ENCODE measurements at places on chromosomes 7 and 10.

- DNase-seq: peak; percentile 31
Measured at GRCh38 chr7:151088856-151089699, 2.8 kb downstream of the AGAP3 start.

DNA sequence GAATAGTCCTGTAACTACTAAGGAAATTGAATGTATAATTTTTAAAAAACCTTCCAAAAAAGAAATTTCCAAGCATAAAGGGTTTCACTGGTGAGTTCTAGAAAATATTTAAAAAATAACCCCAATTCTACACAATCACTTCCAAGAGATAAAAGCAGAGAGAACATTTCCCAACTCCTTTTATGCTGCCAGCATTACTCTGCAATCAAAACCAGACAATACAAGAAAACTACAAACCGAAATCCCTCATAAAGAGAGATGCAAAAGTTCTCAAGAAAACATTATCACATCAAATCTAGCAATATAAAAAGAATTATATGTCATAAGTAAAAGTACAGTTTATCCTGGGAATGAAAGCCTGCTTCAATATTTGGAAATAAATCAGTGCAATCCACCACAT, 84.8 kb downstream of the OAT start:
- no peak for DNase-seq

DNA sequence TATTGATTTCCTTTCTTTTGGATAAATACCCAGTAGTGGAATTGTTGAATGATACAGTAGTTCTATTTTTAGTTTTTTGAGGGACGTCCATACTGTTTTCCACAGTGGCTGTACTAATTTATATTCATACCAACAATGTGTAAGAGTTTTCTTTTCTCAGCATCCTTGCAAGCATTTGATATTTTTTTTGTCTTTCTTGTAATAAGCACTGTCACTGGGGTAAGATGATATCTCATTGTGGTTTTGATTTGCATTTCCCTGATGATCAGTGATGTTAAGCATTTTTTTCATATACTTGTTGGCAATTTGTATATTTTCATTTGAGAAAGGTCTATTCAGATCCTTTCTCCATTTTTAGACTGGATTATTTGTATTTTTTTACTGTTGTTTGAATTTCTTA, 308.7 kb downstream of the PTEN start:
- DNase-seq: no peak

DNA sequence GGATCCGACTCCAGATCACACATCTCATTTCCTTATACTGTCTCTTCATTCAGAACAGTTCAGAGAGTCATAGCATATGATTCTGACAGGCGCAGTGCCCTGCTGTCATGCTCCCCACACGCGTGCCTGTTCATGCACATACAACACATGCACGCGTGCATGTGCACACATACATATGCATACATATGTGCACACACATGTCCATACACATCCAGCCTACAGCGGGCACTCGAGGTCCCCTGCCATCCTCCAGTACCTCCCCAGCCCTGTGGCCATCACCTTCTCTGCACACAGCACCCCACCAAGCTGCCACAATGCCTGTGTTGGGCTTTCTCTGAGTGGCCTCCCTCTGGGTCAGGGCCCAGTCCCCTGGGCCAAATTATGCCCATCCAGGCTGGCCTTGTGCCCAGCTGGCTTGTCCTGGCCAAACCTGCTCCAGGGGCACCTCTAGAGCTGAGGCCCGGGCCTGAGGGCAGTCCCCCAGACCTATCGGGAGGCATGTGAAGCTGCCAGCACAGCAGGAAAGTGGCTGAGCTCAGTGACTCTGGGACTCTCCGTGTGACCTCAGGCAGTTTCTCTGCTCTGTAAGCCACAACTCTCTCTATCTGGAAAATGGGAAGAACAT, 49.4 kb upstream of the RET start:
- DNase-seq: no peak

- DNase-seq: peak; percentile 58
Measured at GRCh38 chr7:116571037-116571436, 46.2 kb downstream of the CAV1 start.

DNA sequence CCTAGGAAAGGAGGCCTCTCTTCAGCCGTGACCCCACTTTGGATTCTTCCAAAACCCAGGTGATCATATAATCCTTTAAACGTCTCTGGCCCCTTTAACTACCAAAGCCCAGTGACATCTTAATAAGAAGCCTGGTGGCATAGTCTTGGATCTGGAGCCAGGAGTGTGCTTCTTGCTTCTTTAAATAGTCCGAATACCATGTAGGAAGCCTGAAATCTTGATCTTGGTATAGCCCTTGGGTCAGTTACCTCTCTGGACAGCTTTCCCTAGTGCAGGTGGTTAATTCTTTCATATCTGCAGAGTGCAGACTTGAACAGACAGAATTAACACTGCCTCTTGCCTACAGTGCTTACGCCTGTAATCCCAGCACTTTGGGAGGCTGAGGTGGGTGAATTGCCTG, 138.6 kb upstream of the EFCAB10 start:
- DNase-seq: no peak

GRCh38 chr10:125531465-125531864, 151.5 kb downstream of the TEX36 start:
- no peak for DNase-seq

DNA sequence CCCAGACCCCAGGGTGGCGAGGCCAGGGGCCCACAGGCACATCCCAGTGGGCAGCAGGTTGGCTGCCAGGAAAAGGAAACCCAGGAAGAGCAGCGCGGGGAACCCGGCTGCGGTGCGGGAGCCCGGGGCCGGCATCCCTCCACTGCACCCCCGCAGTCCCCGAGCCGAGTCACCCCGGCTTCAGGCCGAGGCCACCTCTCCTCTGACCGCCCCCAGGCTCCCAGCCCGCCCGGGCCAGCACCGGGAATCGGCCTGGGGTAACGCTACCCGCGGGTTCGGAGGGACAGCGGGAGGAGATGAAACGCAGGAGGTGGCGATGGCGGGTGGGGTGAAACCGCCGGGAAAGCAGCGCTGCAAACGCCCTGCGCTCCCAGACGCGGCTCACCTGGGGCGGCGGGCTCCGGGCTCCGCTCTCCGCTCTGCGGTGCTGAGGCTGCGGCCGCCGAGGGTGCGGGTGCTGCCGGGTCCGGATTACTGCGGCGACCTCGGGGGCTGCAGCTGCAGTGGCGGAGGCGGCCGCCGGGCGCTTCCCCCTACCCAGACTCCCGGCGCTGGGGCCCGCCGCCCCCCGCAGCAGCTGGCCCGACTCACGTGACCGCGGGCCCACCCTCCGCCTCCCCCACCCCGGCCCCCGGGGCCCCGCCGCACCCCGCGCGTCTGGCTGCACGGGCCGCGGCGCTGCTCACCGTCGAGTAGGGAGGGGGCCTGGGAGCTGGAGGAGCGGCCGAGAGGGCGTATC, at the start of gene SCRN1:
Gene SCRN1 (minus strand): TSS at position 545 of the 739 bp plus-strand sequence. CDS start 20,734 bp downstream, outside the sequence.
- DNase-seq: no peak

DNA sequence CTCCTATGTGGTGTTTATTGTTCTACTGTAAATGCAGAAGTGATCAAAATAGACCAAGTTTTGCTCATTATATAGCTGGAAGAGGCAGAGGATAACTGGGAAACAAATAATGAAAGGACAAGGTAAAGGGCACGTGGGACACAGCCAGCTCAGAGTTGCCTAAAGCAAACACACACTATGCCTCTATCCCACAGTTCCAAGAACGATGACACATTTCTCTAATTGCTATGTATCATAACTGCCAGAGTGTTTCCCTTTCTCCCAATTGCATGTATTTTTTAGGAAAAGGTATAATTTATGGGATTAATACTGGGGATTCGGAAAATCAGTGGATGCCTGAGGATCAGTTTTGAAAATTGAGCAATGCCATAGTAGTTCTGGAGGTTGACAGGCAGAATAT, 49.0 kb downstream of the CCDC71L start:
- DNase-seq: no peak

DNA sequence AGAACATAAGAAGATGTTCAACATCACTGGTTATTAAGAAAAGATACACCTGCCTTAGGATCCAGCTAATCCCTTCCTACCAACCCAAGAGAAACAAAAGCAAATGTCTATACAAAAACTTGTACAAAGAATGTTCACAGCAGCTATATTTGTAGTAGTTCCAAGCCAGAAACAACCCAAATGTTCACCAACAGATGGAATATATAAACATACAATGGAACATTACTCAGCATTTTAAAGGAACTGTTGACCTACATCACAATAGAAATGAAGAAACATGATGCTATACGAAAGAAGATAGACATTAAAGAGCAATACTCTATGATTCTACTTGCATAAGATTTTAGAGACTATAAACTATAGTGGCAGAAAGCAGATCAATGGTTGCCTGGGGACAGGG, 149.4 kb downstream of the ZNF438 start:
- DNase-seq: no peak

DNA sequence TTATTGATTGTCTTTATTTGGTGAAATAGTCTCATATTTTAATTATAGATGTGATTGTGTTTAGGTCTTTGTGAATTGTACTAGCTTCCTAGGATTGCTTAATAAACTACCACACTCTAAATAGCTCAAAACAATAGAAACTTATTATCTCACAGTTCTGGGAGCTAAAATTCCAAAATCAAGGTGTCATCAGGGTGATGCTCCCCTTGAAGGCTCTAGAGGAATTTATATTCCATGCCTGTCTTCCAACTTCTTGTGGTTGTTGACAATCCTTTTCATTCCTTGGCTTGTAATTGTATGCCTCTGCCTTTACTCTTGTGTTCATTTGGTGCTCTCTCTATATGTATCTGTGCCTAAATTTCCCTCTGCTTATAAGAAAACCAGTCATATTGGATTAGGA, 155.3 kb upstream of the AKR1E2 start:
- DNase-seq: no peak

DNA sequence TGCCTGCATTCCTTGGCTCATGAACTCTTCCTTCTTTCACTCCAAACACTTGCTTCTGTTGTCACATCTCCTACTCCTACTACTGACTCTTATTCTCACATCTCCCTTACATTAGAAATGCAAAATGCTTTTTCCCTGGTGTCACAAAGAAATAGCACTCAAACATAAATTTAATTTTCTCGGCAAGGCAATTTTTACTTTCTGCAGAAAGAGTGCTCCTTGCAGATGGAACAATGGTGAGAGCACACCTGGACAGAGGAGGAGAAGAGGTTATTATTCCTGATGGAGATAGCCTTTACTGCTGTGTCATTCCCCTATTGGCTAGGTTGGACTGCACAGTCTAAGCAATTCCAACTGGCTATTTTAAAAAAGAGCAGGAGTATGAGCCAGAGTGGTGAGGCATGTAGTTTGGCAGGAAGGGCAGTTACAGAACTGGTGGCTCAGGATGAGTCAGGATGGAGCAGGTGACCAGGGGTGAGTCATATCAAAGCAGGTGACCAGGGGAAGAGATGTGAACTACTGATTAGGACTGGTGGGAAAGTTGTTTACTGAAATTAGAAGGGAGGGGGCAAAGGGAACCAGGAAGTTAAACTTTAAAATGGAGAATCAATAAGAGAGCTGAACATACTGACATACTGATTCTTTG, 52.9 kb downstream of the CYP2C9 start:
- DNase-seq: no peak

- no peak for DNase-seq
Measured at GRCh38 chr10:43212043-43212721, 54.7 kb downstream of the RASGEF1A start.

DNA sequence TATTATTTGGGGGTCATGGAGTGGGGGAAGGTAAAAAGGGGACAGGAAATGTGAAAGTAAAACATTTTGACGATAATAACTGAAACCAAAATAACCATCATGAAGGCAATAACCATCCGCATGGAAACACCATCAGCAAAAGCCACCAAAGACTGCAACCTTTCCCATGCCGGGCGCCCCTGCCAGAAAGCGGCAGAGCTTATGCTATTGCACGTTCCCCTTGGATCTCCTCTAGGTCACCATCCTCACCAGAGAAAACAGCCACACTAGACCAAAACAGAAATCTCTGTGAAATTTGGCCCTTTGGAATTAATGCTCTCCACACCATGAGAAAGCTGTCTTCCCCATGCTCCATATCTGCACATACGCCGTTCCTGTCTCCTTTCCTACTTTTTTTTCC, 31.1 kb downstream of the DRGX start:
- DNase-seq: no peak

DNA sequence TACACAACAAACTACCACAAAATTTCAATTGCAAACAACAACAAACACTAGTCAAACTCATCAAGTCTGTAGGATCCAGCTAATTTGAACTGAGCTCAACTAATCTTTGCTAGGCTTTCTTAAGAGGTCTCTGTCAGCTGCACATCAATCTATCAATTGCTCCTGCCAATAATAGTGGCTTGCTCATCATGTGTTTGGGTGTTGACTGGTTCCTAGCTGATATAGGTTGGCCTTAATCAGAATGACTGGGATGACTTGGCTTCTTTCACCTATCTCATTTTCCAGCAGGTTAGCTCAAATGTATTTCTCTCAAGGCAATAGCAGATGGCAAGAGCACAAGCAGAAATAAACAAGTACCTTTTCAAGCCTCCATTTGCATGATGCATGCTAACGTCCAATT, 370.3 kb upstream of the NFE2L3 start:
- DNase-seq: no peak

All from smooth muscle cell of the brain vasculature (primary cell).